ENCODE measurements at places on chromosomes 3 and 15.

DNA sequence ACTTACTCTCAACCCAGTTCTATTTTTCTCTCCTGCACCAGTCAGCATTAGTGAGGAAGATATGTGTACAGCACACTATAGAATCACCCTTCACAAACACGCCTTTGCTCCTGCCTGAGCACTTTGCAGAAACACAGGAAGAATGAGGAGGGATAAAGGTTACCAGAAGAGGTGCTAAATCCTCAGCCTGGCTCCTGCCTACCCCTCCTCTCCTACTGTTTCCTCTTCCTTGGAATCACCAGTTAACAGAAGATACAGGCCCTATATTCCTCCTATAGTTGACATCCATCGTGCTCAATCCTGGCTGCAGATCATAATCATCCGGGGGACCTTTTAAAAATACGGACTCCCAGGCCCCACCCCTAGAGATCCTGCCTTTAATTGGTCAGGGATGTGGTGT lies 28.9 kb downstream of the PARP15 start:
- no peak for DNase-seq

GRCh38 chr15:29364426-29365078 lies 94.9 kb upstream of the NSMCE3 start:
- no peak for DNase-seq

DNA sequence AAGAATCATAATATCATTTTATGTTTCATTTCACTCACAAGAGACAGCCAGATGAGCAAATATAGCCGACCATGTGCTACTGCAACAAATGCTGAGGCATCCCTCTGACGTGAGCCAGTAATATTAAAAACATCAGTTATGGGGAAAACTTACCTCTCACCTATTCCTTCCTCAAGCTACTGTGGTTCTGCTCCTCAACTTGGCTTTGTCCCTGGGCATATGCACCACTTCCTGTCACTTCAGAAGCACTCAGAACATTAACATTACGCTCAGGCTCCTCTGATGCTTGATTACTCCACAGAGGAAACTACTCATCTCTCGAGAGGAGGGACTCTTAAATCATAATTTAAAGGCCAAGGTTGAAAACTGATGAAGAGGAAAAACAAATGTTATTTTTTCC lies 457.0 kb upstream of the ALCAM start:
- DNase-seq: no peak

DNA sequence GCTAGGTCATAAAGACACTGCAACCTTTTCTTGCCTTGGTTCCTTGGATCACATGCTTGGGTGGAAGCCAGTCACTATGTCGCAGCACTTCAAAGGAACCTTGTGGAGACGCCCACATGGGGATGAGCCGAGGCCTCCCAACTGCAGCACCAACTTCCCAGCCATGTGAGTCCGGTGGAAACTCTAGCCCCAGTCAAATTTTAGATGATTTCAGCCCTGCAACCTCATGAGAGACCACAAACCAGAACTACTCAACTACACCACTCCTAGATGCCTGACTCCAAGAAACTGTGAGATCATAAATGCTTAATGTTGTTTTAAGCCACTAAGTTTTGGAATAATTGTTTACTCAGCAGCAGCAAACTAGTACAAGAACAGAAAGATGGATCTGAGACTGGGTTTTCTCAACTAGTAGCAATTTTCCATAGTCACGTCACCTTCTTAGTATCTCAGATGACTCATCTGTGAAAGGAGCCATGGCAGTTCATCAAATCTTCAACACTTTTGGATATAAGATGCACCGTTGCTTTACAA lies 86.5 kb downstream of the MB21D2 start:
- DNase-seq: no peak

Data from coronary artery (tissue), 2 donors.